ENCODE measurements at places on chromosomes 3 and 15.
A peak's percentile ranks its signal among the peaks of the same experiment; 100 is the strongest.

DNA sequence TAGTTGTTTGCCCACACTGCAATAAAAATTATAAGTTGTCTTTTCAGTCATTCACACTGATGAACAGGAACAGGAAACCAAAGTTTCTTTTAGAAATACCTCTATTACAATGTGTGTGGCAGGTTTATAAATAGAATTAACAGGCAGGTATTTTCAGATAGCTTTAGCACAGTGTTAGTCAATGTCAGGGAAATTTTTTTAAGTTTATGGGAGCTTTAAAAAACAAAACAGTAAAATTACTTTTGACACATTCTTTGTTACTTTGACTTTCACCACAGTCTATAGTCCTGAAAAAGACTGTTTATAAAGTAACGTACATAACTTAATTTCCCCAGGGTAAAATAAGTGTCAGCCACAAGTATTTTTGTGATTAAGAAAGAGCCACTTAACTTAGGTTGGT lies 38.1 kb downstream of the SERPINI1 start:
- no peak for DNase-seq

GRCh38 chr3:32684029-32684799 lies 774 bp upstream of the CNOT10 start:
- DNase-seq = no peak

- DNase-seq = no peak
Observed at GRCh38 chr15:90750186-90750585, 33.0 kb downstream of the BLM start.

- DNase-seq = no peak
Observed at GRCh38 chr3:18215639-18216038, 209.5 kb downstream of the SATB1 start.

DNA sequence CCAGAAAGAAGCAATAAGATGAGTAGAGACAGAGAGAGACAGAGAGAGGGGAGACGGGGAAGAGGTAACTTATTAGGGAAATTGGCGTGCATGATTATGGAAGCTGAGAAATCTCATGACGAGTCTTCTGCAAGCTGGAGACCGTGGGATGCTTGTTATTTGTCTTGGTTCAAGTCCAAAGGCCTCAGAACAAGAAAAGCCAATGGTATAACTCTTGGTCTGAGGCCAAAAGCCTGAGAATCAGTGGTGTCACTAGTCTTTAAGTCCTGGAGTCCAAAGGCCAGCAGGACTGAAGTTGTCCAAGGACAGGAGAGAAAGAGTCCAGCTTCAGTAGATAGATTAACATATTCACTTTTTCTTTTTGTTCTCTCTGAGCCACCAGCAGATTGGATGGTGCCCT lies 613.6 kb downstream of the CADM2 start:
- DNase-seq = no peak

DNA sequence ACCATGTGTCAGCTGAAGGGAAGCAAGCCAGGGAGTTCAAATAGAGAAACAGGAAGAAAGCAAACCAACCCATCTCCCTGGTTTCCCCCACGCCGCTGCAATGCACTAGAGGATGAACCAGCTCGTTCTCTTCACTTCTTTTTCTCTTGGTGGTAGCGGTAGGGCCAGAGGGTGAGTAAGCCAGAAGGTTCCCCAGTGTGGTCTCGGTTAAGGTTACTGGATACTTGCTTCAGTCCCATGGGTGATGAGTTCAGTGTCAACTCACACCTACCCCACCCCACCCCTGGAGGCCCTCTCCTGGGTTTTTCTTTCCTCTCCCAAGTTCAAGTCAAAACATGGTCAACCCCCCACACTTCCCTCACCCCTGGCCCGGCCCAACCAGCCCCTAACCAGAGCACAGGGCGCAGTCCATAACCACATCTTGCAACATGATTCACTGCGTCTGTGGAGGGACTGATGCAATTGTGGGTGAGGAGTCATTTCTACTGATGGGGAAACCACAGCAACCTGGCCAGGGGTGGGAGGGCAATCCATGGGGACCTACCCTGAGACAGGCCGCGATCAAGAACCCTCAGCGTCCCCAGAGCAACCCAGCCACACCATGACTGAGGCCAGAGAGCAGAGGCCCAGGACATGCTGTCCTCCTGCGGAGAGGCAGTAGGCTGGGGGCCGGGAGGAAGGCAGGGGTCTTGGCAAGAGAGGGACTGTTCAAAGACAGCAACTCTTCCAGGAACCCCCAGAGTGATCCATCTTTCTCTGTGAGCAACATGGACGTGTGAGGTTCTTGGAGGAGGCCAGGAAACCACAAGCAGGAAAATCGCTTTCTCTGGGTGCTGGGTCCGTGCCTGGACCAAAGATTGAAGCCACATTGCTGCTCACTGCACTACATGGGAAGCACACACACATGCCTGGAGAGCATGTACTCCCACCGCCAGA lies 276.6 kb downstream of the UACA start:
- no peak for DNase-seq

DNA sequence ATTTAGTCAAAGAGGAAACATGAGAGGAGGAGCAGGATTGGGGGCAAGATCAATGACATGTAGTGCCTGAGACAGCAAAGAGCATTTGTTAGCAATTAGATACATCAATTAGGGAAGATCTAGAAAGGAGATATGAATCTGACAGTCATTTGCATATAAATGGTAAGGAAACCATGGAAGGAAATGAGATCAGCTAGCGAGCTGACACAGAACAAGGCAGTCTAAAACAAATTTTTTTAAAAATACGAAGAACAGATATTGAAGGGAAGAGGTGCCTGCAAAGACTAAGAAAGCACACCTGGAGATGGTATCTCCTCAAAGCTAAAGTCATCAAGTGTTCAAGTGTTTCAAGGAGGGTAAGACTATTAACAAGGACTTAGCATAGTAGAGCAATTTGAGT lies 4.6 kb downstream of the EPM2AIP1 start:
- no peak for DNase-seq

- no peak for DNase-seq
Observed at GRCh38 chr15:37594417-37594816, 340.0 kb upstream of the TMCO5A start.

DNA sequence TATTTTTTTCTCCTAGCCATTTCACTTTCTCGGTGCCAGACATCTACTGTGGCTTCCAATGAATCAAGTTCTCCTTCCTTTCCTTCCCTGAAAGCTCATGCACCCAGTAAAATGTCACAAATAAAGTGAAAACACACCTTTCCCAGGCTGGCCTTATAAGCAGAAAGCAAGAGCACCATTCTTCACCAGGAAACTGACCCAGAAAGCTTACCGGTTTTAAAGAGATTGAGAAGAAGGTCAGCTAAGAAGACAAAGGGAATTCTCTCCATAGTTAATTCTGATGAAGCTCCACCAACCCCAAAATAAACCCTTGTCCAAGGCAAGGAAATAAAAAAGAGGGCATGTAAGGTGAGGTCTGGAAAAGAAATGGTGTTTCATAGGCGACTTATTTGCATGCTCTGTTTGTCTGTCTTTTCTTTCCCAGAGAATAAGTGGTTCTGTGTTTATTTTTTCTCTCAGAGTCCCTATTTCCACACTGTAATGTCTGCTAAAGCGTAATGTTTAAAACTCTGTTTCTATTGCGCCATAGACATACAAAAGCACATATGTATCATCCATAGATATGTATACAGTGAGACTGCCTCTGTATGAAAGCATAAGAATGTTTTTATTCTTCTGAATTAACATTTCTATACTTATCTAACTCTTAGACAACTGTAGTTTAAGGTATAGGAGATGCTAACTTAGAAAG lies 2.8 kb downstream of the LSAMP start:
- DNase-seq = no peak

- no peak for DNase-seq
Observed at GRCh38 chr3:180324791-180325190, 277.2 kb upstream of the TTC14 start.

DNA sequence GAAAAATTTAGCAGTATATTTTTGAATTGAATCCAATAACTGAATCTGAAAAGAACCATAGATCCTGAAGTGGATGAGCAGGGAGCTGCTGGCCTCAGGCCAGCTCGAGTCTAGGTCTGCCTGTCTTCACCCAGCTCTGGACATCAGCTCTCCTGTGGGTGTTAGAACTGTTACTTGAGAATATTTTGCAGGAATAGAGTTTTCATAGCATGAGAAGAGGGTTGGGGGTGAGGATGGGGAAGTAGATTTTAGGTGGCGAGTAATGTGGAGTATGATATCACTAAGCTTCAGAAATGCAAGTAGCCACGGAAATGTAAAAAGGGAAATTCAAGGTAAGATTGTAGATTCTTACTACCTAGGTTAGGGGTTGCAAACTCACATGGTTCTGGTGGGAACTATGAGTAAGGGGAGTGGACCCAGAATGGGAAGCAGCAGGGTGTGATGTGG lies 6.2 kb downstream of the RAB8B start:
- DNase-seq = no peak

DNA sequence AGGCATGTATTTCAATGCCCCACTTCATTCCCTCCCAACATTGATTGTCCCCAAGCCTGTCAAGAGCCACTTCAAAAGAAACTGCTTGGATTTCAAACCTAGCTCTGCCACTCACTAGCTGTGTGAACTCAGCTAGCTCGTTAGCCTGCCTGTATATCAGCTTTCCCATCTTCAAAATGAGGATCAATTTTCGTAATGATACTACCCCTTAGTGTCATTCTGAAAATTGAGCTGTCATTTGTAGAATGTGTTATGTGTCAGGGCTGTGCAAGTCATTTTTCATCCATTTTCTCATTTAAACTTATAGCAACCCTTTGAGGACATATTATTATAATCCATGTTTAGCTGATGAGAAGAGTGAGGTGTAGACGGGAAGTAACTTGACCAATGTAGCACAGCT lies 88.6 kb downstream of the TRIM42 start:
- no peak for DNase-seq

GRCh38 chr3:11185564-11186317 lies 31.4 kb downstream of the HRH1 start:
- no peak for DNase-seq

- no peak for DNase-seq
Observed at GRCh38 chr15:94239474-94239873, 8.1 kb downstream of the MCTP2 start.

DNA sequence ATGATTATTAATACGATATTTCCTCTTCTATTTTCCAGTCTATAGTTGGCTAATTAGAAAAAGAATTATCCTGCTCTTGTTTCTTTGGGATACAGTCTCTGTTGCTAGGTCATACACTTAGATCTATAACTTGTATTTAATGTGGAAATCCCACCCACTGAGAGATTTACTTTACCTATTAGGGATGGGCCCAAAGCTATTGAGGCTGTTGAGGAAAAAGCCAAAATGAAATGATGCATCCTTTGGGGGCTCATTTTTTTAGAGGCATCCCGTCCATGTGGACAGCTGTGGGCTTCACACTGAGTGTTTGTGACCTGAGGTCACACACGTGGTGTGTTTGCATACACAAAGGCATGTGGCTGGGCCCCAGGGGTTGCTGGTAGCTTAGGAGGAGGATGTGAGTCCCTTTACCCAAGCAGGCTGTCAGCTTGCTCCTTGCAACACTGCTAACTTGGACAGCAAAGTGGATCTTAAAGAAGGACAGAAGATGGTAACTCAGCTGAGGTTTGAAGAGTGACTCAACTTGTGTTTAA lies 477.4 kb downstream of the AGBL1 start:
- DNase-seq = no peak

- no peak for DNase-seq
Observed at GRCh38 chr3:42014921-42015533, 53.1 kb upstream of the ULK4 start.

- no peak for DNase-seq
Observed at GRCh38 chr15:58190419-58190818, 52.2 kb downstream of the AQP9 start.

GRCh38 chr15:75723847-75724660 lies 11.4 kb upstream of the CSPG4 start:
- peak; percentile 56 for DNase-seq

GRCh38 chr3:193734737-193735366 lies 141.8 kb downstream of the OPA1 start:
- DNase-seq = no peak

DNA sequence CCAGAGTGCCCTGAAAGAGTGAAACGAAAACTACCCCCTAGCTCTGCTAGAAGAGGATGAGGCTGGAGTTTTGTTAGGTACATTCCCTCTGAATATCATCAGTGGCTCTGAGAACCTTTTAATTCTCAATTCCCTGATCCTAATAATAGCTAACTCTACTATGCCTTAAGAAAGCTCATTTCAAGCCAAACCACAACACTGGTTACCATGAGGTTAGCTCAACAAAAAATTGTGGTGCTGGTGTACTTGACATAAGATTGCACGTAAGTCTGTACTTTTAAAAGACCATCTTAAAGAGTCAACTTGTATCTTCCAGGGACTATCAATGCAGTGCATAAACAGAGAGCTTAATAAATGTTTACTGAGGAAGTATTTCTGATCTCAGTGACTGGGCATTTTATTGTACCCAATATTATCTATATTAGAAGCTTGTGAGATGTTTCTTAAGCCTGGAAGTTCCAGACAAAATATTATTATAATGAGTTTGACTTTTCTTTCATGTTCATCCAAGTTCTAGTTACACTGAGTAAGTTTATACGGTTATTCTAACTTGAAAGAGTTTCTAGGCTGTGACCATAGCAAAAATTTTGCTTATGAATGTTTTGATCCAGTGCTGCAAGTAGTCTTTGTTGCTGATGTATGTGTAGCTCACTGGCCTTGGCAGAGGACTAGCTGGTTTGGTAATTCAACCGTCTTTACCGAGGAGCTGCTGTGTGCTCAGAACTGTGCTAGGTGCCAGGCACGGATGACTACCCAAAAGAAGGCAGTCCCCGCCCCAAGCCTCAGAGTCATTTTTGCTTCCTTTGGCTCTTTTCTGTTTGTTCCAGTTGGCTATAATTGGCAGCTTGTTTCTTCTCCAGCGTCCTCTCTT lies 334.4 kb upstream of the TRIM42 start:
- DNase-seq = no peak

GRCh38 chr3:61876797-61877196 lies 315.4 kb downstream of the PTPRG start:
- DNase-seq = no peak

- DNase-seq = no peak
Observed at GRCh38 chr3:77411334-77411733, 371.4 kb downstream of the ROBO2 start.

- DNase-seq = no peak
Observed at GRCh38 chr3:16240229-16241023, 24.3 kb downstream of the DPH3 start.

GRCh38 chr15:40232625-40233070 lies 6.2 kb upstream of the PAK6 start:
- DNase-seq = no peak

GRCh38 chr3:27114129-27114528 lies 255.1 kb downstream of the NEK10 start:
- DNase-seq = no peak

Data from COR-L47 (cell line).